ENCODE measurements at places on chromosomes 3 and 15. TPM values are rescaled to one million over a fixed set of nuclear protein-coding genes. Genes with fewer than 3 reads are reported as not detected.
A peak's percentile ranks its signal among the peaks of the same experiment; 100 is the strongest.

NTRK3 gene
- polyA plus RNA-seq = 11.5 TPM

RAB8B gene
- 28.1 TPM for polyA plus RNA-seq

C3orf49 gene
- 0.50 TPM for polyA plus RNA-seq

CLDN18 gene
- polyA plus RNA-seq = 0.67 TPM

CCR2 gene
- polyA plus RNA-seq = 0.85 TPM

ACVR2B gene
- 21.2 TPM for polyA plus RNA-seq

UCN2 gene
- 0.63 TPM for polyA plus RNA-seq

CHRNA5 gene
- polyA plus RNA-seq = 5.3 TPM

RAB6B gene
- 18.9 TPM for polyA plus RNA-seq

ERICH6 gene
- polyA plus RNA-seq = not detected

CERS3 gene
- polyA plus RNA-seq = 0.24 TPM

EXD1 gene
- not detected for polyA plus RNA-seq

BDH1 gene
- 50.1 TPM for polyA plus RNA-seq

NR1I2 gene
- polyA plus RNA-seq = 0.60 TPM

- no peak for DNase-seq
These were observed 35.6 kb upstream of the MTHFS start for GRCh38 chr15:79932447-79932846.

- DNase-seq = no peak
These were observed 60.3 kb downstream of the CTNNB1 start for GRCh38 chr3:41259449-41260062.

DNA sequence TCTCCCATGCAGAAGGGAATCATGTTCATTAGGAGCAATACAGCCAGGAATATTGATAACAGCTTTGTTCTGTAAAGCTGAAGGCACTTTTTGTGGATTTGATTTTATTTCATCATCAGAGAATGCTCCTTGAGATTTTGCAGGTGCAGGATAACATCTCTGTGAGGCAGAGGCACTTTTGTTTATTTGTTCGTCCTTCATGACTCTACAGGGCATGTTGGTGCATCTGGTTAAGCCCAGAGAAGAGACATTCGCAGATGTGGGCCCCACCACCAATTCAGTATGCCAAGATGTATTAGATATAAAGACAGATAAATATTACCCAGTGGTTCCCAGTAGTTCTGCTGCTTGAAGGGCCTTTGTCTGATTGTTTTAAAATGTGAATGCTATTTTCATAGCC is 368.1 kb upstream of the SEMA6D start:
- no peak for DNase-seq

DNA sequence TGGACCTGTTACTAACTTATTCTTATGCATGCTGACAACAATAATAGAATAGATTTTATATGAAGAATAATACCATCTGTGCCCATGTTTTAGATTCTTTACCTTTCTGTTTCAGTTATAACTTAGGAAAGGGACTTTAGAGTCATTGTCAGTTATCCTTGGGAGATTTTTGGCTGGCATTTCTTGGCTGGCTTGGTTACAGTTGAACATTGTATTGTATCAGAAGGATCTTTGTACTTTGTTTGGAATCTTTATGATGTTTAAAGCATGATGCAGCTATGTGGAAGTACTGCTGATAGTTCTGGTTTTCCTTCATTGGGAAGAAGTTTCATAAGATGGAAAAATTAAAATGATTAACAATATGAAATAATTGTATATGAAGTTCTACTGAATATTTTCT is 19.9 kb downstream of the ABHD5 start:
- no peak for DNase-seq

- no peak for DNase-seq
These were observed 121.7 kb downstream of the MEGF11 start for GRCh38 chr15:66131831-66132230.

DNA sequence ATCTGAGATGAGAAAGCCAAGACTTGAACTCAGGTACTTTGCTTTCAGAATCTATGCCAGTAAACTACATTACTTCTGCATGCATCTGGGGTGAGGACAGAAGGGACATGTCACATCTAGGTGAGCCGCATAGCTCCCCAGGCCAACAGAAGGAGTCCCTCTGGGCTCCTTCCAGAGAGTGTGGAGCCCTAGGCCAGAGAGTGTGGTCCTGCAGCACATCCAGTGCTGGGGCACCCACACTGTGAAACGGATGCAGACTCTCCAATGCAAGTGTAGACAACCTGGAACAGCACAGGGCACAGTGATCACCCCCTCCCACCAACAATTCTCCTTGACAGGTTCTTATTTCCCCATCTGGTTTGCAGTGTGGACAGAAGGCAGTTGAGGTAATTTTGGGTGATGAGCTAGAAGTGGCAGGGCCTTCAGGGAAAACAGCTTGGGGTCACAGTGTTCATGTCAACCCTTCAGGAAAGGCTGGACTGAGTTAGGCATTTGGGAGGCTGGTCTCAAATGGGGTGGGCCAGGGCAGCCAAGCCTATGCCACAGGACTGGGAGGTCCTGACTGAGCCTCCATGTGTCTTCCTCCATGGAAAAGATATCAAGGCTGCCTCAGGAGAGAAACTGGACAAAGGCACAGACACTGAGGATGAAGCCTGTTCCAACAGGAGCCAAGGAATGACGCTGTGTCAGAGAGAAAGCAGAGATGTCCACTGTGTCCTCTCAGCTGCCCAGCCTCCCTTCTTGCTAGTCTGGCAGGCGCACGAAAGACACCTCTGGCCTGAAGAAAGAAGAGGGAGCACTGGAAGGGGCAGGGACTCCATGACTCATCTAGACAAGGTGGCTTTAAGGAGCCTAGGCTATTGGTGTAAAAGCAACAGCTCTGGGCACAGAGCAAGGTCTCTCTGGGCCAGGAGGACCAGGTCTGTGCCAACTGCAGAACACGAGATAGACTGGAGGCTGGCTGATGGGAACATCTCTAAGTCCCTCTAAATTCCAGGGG is 1.7 kb downstream of the PLCD1 start:
- no peak for DNase-seq

GRCh38 chr15:90883976-90884718 is at the start of gene FES:
TSS of gene FES (plus strand) at chr15:90884504. CDS start at chr15:90885046, 542 bp downstream.
- no peak for DNase-seq

DNA sequence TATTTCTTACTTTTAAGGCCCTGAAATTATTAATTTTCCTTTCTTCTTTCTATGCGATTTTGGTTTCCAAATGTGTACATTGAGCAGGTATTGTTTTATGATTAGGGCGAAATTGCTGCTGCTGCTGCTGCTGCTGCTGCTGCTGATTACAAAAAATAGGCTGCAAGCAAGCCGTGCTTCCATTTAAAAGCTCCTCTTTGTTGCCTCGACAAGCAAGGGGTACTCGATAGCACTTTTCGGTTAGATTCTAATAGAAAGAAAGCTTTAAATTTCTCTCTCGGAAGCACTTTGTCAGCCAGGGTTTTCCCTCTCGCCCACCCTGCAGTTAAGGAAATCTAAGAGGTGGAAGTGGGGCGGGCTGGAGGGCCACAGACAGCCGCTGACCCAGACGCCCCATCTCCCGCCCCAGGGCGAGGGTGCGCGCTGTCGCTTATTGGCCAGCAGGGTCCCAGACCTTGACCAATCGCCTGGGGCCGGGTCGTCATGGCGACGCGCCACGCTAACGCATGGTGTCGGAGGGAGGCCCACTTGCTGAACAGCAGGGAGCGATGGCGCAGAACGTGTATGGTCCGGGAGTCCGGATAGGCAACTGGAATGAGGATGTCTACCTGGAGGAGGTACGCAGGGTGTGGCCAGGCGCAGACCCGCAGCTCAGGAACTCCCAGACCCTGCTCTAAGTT is at the start of gene CFAP161:
TSS of gene CFAP161 (plus strand) at position 489 of the 680 bp plus-strand sequence. CDS start at position 549, 60 bp downstream.
- peak; percentile 50 for DNase-seq

DNA sequence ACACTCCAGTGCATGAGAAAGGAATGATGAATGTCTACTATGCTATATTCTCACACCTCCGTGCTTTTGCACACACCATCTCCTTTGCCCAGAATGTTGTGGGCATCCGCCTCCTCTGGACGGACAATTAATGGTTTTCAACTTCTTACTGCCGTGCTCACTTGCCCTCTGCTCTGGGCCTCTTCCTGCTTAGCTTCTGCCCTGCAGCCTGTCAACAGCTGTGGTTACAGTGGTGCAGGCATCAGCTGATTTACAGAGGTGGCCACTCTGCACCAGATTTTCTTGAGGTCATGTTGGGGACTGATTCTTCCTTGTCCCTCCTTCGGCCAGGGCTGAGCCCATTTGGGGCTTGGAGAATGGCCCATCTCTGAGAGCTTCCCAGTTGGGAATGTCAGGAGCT is 56.5 kb upstream of the TMEM115 start:
- DNase-seq = no peak

DNA sequence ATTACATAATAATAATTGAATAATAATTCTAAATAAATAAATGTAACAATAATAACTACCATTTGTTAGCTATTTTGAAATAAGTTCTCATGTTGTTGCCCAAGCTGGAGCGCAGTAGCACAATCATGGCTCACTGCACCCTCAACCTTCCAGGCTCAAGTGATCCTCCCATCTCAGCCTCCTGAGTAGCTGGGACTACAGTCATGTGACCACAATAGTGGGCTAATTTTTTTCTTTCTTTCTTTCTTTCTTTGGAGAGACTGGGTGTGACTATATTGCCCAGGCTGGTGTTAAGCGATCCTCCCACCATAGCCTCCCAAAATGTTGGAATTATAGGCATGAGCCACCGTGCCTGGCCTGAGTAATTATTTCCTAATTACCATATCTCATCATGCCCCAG is 30.9 kb upstream of the KCNMB3 start:
- DNase-seq = no peak

- DNase-seq = no peak
These were observed 5.8 kb downstream of the HYAL2 start for GRCh38 chr3:50316657-50317242.

GRCh38 chr3:123397921-123398785 is 50.7 kb downstream of the ADCY5 start:
- no peak for DNase-seq

- DNase-seq = no peak
These were observed 38.6 kb downstream of the UMPS start for GRCh38 chr3:124768812-124769211.

- no peak for DNase-seq
These were observed 178.6 kb upstream of the SMAD3 start for GRCh38 chr15:66886686-66887273.

- DNase-seq = no peak
These were observed 33.7 kb downstream of the VIPR1 start for GRCh38 chr3:42535981-42536784.

- DNase-seq = no peak
These were observed 296.6 kb downstream of the PLOD2 start for GRCh38 chr3:145864336-145864735.

DNA sequence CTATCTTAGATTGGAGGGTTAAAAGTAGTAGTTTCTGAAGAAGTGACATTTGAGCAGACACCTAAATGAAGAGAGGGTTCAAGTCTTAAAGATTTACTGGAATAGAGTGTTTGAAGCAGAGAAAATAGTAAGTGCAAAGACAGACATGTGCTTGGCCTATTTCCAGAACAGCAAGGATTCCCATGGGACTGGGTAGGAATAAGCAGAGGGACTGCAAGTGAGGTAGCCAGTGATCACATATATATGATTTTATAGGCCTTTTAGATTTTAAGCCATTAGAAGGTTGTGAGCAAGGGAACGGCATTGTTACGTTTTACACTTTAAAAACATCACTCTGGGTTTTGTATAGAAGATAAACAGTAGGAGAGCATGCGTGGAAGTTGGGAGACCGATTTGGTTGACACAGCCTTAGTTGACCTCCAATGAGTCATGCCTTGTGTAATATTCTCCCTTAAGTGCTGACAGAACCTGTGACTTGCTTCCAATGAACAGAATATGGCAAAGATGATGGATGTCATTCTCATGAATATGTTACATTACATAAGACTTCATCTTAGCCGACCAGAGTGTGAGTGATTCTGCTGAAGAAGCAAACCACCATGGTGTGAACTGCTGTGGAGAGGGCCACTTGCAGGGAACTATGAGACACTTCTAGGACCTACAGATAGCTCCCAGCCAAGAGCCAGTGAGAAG is 37.1 kb upstream of the SLC4A7 start:
- no peak for DNase-seq

GRCh38 chr15:73982222-73982962 is 9.7 kb downstream of the STOML1 start:
- peak; percentile 58 for DNase-seq

- no peak for DNase-seq
These were observed 48.7 kb downstream of the TRIM71 start for GRCh38 chr3:32866533-32866932.

GRCh38 chr3:62888180-62888579 is 13.0 kb upstream of the CADPS start:
- DNase-seq = no peak

DNA sequence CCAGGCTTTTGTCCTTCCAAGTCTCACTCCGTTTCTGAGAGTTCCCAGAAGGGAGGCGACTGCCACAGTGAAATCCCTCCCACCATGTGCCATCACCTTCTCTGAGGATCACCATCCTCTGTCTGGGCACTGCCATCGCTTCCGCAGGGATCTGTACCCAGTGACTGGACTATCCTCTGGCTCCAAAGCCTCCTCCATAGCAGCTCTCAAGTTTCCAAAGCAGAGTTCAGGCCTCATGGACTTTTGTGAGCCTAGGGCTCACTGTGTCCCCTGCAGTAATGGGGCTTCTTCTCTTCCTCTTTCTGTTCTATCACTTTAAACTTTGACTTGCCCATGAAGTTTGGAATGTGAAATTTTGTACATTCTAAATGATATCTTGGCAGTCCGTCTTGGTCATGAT is 63.9 kb downstream of the TIPARP start:
- no peak for DNase-seq

- DNase-seq = no peak
These were observed 85.5 kb upstream of the ROBO2 start for GRCh38 chr3:76954412-76954811.

DNA sequence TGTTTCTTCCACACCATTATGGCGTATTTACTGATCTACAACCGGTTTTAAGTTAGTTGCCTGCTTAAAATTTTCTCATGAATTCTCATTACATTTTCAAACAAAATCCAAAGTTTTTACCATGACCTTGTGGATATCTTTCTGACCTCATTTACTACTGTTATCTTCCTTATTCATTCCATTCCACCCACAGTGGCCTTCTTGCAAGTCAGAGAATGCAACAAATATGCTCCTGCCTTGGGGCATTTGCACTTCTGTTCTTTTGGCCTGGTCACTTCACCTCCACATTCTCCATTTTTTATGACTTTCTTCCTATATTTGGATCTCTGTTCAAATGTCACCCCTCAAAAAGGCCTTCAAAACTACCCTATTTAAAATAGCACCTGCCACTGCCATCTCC is 8.8 kb upstream of the SLC15A2 start:
- no peak for DNase-seq

DNA sequence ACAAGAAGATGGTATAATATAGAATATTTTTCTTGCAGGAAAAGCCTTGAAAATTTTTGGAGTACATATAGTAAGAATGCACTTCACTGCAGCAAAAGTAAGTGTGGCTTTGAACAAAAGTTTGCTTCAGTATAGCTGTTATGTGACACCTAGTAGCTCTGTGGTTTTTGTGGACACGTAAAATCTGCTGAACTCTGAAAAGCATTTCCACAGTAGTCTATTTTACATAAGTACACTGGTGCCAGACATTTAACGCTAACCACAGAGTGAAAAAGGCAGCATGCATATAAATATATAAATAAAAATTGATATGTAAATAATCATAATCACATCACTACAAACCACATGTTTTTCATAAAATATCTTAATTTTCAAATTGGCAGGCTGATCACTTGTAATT is 39.8 kb downstream of the CGGBP1 start:
- no peak for DNase-seq

GRCh38 chr3:119222391-119222790 is 18.3 kb downstream of the B4GALT4 start:
- no peak for DNase-seq
